ENCODE measurements at places on chromosomes 6 and 20.

DNA sequence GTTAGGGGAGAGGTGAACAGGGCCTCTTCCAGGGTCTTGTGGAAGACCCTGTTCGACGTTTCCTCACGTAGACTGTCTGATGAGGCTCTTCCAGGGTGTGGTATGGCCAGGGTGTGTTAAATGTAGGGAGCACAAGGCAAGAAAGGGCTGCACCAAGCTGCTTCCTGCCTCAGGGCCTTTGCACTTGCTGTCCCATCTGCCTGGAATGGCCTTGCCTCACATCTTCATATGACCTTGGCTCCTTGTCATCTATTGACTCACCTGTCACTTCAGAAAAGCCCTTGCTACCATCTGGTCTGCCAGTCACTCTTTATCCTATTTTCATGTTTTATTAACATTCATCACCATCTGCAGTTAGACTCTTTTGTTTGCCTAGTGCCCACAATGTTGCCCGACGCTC, 31.0 kb downstream of the E2F3 start:
- no peak for DNase-seq

DNA sequence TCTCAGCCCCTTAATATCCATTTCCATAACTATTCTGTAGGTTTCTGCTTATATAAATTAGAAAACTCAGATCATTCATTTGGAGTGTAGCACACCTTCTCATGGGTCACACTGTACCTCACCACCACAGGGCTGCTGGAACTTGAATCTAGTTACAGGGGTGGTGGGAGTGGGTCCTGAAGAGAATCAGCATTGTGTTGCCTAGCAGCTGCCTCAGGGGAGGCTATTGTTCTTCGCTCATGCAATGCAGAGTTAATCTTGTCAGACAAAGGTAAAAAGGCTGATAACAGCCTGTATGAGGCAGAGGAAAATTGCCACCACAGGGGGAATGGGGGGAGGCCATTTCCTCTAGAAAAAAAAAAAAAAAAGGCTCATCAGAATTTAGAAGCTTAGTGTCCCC, 496.0 kb upstream of the ADGRB3 start:
- no peak for DNase-seq

DNA sequence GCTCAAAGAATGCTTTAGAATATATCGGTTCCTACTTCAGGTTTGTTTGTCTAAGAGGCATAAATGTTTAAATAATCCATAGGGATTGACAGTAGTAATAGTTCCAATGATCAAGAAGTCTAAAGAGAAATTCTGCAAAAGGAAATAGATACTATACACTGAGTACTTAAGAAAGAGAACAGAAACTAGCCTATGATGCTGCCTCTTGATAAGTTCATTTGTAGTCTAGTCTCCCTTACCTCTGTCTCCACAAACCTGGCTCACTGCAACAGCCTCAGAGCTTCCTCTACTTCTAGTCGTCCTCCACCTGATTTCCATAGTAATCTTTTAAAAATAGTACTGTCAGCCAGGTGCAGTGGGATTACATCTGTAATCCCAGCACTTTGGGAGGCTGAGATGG, 511.8 kb downstream of the LMBRD1 start:
- no peak for DNase-seq

GRCh38 chr20:9220874-9221547, 152.1 kb downstream of the PLCB4 start:
- DNase-seq, result no peak

Measured in stimulated activated naive CD4-positive, alpha-beta T cell treated with Interleukin-2 at 50 U/mL for 16 hours (primary cell).